ENCODE measurements at places on chromosomes 11 and 22. TPM values are rescaled to one million over a fixed set of nuclear protein-coding genes. Genes with fewer than 3 reads are reported as not detected.

The CYB561A3 gene
- total RNA-seq: 20.6 TPM

The RAPSN gene
- total RNA-seq: 0.54 TPM

The SYNGR1 gene
- 49.5 TPM for total RNA-seq

GRCh38 chr11:110490886-110491285 lies 61.1 kb downstream of the FDX1 start:
- peaks cover 10% of the 10 kb centered on the region for H3K36me3 ChIP-seq
- no peak for DNase-seq
- H3K27me3 ChIP-seq: peaks cover 1% of the 10 kb centered on the region
- H3K4me1 ChIP-seq: no peaks in the 10 kb centered on the region
- H3K4me3 ChIP-seq: no peak overlapping the region

- no peak for DNase-seq
- H3K4me3 ChIP-seq: peak overlapping the region; percentile 82
- H3K27ac ChIP-seq: peak overlapping the region; percentile 98
These were observed 13.6 kb downstream of the BCR start for GRCh38 chr22:23193882-23194281.

The NNMT gene
- total RNA-seq: 3.4 TPM

The HBB gene
- total RNA-seq: not detected

The CSNK1E gene
- total RNA-seq: 402 TPM

The DEFB131B gene
- not detected for total RNA-seq

DNA sequence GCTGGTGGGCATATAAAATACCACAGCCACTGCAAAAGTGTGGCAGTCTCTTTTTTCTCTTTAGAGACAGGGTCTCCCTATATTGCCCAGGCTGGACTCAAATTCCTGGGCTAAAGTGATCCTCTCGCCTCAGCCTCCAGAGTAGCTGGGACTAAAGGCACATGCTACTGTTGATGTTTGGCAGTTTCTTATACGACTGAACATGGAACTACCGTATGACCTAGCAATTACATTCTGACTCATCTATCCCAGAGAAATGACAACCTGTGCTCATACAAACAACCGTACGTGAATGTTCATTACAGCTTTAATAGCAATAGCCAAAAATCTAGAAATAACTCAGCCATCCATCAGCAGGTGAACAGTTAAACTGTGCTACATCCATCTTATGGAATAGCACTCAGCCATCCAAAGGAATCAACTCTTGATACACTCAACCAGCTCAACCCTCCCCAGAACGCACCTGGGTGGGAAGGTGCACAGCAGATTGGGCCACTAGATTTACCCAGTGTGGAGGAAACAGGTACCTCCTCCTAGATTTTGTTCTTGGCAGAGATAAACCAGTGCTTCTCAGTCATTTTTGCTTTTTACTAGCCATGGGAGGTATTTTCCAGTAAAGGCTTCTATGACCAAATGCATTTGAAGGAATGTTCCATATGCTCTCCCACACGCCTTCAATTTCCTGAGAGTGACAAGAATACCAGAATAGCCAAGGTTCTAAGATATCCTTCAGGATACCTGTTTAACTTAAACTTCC lies 130.5 kb downstream of the MED15 start:
- H3K27me3 ChIP-seq: peaks cover 6% of the 10 kb centered on the region
- no peak for DNase-seq
- H3K4me3 ChIP-seq: no peak overlapping the region
- no peaks in the 10 kb centered on the region for H3K36me3 ChIP-seq

GRCh38 chr22:19824212-19824925 lies 30.3 kb downstream of the GNB1L start:
- peaks cover 6% of the 10 kb centered on the region for H3K4me1 ChIP-seq
- H3K36me3 ChIP-seq: no peaks in the 10 kb centered on the region
- H3K27ac ChIP-seq: no peak overlapping the region
- DNase-seq: peak; percentile 22
- no peak overlapping the region for H3K4me3 ChIP-seq

- H3K27ac ChIP-seq: no peak overlapping the region
- H3K27me3 ChIP-seq: no peaks in the 10 kb centered on the region
- no peaks in the 10 kb centered on the region for H3K4me1 ChIP-seq
- H3K36me3 ChIP-seq: no peaks in the 10 kb centered on the region
- DNase-seq: no peak
These were observed 37.6 kb upstream of the GRAMD1B start for GRCh38 chr11:123392431-123392830.

GRCh38 chr11:77474684-77475060 lies 778 bp upstream of the PAK1 start:
- H3K27me3 ChIP-seq: peaks cover 10% of the 10 kb centered on the region
- no peak for DNase-seq
- peaks cover 20% of the 10 kb centered on the region for H3K4me1 ChIP-seq
- H3K27ac ChIP-seq: peak overlapping the region; percentile 96
- H3K36me3 ChIP-seq: no peaks in the 10 kb centered on the region

GRCh38 chr22:50247748-50248147 lies 2.9 kb upstream of the TUBGCP6 start:
- H3K36me3 ChIP-seq: no peaks in the 10 kb centered on the region
- H3K27ac ChIP-seq: no peak overlapping the region
- H3K4me1 ChIP-seq: peaks cover 2% of the 10 kb centered on the region
- peak; percentile 60 for DNase-seq
- H3K27me3 ChIP-seq: peaks cover 5% of the 10 kb centered on the region
- H3K4me3 ChIP-seq: no peak overlapping the region

DNA sequence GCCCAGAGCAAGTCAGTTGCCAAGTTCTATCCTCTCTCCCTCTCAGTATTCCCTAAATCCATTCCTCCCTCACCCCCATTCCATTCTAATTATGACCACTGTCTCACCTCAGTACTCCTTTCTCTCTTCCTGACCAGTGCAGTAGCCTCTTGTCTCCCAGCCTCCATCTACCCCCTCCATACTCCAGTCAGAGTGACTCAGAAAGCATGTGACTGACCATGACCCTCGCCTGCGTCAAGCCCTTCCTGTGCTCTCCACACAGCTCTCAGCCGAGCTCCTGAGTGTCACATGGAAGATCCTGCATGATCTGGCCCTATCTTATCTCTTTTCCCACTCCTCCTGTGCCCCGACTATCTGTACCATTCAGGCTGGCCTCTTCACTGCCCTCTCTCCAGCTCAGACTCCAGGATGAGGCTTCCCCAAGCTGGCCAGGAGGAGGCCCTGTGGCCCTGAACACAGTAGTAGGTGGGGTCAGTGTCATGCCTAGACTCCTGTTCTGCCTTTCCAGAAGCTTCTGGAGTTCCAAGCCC lies 42.6 kb downstream of the NEU3 start:
- no peaks in the 10 kb centered on the region for H3K36me3 ChIP-seq
- no peak for DNase-seq
- no peak overlapping the region for H3K4me3 ChIP-seq
- H3K27ac ChIP-seq: no peak overlapping the region
- no peaks in the 10 kb centered on the region for H3K27me3 ChIP-seq

DNA sequence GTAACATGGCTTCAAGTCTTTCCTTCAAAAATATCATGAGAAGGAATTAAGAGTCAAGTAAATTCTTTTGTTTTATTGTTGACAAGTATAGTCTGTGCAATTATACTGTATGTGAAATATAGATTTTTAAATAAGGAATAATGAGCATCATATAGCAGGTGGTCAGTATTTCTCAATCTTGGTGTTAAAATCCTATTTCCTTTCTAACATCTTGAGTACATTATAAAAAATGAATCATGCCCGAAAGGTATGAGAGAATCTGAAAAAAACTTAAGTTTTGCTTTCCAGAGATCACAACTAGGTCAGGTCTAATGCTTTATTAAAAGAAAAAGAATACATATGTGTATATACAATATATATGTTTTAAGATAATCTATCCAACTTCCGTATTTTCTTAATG lies 53.1 kb downstream of the KIF18A start:
- no peaks in the 10 kb centered on the region for H3K36me3 ChIP-seq
- no peaks in the 10 kb centered on the region for H3K4me1 ChIP-seq
- no peak for DNase-seq
- no peak overlapping the region for H3K27ac ChIP-seq
- no peak overlapping the region for H3K4me3 ChIP-seq

All from glutamatergic neuron (in vitro differentiated cells).